Effector memory CD4-positive, alpha-beta T cell (primary cell): ENCODE measurements at places on chromosomes 16 and 17.
A peak's percentile ranks its signal among the peaks of the same experiment; 100 is the strongest.

DNA sequence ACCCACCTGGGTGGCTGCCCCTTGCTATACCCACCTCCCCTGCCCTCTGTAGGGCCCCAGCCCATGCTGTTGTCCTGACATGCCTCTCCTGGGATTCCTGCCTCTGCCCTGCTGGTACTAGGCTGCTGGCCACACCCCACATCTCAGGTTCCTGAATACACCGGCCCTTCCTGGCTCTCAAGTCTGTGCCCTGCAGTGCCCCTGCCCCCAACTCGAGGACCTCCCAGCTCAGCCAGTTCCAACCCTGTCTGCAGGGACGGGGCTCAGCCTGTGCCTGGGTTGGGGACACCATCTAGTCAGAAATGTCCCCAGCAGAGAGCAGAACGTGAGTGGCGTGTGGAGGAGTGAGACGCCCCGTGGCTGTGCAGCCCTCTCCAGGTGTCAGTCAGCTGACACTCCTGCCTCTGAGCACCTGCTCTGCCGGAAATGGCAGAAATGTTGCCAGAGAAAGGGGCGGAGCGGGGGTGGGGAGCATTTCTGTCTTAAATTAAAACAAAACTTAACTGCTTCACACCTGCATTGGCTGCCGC lies 28.7 kb downstream of the ACSF3 start:
- peak; percentile 47 for DNase-seq

DNA sequence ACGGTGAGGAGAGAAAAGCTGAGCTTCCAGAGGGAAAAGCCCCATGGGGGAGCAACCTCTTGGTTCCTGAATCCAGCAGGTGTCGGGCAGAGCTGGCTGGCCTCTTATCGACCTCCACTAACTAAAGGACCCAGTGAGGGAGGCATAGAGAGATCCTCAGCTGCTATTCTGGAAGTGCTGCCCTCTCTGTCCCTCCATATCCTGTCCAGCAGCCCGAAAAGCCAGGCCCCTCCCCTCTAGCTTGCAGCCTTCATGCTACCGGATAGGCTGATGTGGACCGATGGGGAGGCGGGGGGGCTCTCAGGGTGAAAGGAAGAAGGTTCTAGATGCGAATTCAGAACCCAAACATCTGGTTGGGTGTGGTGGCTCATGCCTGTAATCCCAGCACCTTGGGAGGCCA lies 24.9 kb downstream of the MXRA7 start:
- DNase-seq = no peak

DNA sequence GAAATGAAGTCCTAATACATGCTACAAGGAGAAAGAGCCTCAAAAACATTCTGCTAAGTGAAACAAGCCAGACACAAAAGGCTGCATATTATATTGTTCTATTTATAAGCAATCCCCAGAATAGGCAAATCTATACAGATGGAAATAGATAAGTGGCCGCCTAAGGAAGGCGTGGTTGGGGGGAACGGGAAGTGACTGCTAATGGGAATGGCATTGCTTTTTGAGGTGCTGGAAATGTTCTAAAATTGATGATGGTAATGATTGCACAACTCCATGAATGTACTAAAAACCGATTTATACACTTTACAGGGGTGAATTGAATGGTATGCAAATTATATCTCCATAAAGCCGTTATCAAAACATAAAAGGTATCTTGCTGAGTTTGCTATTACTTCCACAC lies 67.7 kb downstream of the GAS7 start:
- no peak for DNase-seq

GRCh38 chr17:7352503-7352889 lies 534 bp downstream of the KCTD11 start:
- no peak for DNase-seq

GRCh38 chr16:67260426-67261063 lies 11.8 kb downstream of the SLC9A5 start:
- DNase-seq = no peak

DNA sequence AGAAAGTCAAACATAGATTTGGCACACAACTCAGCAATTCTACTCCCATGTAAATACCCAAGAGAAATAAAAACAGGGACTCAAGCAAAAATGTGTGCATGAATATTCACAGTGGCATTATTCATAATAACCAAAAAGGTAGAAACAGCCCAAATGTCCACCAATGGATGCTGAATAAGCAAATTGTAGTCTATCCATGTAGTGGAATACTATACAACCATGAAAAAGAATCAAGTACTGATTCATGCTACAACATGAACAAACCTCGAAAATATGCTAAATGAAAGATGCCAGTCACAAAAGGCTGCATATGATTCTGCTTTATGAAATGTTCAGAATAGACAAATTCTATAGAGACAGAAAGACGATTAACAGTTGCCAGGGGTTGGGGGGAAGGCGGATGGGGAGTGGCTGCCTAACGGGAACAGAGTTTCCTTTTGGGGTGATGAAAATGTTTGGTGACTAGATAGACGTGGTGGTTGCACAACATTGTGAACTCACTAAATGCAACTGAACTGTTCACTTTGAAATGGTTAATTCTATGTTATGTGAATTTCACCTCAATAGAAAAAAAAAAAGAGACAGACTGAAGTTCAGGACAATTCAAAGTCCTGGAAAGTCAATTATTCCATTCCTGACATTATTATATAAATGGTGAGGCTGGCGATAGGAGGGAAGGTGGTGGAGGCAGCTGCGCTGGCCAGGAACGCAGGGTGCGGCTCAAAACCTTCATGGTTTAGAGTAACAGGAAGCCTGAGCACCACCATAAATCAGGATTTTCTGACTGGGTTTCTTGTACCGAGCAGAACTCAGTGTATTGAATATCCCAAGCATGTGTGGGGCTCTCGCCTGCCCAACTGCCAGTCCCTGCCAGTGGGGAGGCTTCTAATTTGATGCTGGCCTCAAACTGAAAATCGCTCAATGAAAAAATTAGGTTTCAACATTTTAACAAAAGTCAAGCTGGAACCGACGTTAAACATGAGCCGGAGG lies 300.9 kb downstream of the C16orf95 start:
- DNase-seq = no peak

DNA sequence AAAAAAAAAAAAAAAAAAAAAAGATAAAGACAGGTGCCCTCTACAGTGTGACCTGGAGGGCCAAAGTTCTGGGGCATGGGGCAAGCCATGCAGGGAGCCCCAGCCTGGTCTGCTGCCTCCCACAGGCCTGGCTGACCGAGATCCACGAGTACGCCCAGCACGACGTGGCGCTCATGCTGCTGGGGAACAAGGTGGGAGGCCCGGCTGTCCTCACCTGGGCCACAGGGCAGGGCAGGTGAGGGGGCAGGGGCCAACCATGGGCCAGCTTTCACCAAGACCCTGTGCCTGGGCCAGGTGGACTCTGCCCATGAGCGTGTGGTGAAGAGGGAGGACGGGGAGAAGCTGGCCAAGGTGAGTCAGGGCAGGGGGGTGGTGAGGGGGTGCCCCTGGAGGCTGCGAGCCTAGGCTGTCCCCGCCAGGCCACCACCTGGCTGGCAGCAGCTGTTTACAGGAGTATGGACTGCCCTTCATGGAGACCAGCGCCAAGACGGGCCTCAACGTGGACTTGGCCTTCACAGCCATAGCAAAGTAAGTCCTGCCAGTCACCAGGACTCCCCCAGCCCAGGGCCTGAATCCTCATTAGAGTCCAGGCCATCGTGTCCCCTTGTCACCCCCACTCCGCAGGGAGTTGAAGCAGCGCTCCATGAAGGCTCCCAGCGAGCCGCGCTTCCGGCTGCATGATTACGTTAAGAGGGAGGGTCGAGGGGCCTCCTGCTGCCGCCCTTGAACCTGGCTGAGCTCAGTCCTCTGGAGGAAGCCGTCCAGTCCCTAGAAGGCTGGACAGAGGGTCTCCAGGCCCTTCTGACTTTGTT lies 2.7 kb upstream of the TRAF7 start:
- no peak for DNase-seq

- no peak for DNase-seq
Observed at GRCh38 chr17:31580706-31581490, 189.4 kb downstream of the RAB11FIP4 start.

DNA sequence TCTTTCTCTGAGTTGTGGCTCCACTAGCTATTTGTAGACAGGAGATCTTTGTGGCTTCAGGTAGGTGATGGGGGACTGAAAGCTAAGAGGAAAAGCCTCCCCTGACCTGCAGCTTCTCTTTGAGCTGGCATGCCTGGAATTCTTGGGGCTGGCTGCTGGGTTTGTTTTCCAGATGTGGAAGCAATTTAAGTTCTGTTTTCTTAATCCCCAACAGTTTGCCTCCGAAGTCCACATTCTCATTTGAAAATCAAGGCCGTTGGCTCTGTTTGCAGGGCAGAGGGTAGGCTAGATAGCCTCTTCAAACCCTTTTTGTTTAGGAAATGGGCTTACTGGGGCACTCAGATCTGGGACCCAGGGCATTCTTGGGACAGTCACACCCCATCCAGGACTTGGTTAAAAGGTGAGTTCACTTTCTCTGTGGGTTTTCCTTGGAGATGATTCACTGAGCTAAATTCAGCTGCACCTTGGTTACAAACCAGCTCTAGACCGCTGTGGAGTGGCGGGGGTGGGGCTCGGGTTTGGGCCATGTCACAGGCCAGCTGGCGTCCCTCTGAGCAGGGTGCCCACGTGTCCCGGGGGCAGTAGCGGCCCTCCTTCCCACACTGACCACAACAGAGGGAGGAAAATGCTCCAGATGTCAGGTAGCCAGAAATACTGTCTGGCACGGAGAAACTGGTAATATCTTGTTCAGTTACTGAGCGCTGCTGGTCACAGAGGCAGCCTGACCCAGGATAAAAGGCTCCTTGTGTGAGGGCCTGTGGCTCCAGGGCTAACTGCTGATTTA lies 108.5 kb downstream of the RAB11FIP4 start:
- DNase-seq = no peak
